Stimulated activated CD8-positive, alpha-beta memory T cell treated with anti-CD3 and anti-CD28 coated beads, Interleukin-2, amount 100 ng/mL, for 1 hour (primary cell): ENCODE measurements at places on chromosomes 5 and 9.

GRCh38 chr5:163505049-163505367 is 411 bp upstream of the MAT2B start:
- no peak for DNase-seq

DNA sequence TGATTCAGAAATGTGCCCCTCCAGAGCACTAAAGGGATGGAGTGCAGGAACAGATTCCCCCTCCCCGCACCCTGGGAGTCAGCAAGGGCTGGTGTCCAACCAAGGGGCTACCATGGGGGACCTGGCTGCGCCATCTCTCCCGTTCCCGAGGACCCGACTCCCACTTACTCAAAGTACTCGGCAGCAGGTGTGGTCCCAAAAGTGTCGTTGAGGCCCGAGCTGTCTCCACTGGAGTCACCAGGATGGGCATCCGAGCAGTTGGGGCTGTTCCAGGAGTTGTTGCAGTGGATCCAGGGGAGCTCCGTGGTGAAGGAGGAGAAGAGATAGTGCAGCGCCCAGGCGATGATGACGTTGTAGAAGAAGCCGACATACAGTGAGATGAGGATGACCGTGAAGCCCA is 12.9 kb downstream of the SLC6A3 start:
- DNase-seq: no peak

DNA sequence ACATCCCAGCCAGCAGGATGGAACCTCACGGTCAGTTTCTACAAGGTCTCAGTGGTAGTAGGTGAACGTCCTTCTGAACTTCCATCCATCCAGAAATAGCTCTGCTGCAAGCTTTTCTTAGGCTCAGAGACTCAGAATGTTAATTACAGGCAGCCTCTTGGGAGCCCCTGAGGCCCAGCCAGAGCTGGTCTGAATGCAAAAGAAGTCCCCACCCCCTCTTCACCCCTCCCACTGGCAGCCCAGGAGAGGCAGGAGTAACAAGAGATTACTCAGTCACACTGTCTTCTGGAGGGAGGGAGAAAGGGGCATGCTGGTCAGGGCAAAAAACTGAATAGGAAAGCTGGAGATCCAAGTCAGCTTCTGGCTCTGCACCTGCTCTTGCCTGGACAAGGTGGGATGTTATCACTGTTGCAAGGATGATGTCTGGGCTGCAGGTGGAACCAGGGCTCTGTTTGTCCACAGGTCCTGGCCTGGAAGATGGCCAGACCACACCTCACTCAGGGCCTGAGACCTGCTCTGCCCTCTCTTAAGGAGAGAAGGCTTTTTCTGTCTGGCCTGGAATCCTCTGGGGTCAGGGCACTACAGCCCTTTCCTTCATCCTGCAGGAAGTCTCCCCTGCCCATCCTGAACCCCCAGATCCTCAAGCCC is 9.1 kb downstream of the ENHO start:
- DNase-seq: no peak

DNA sequence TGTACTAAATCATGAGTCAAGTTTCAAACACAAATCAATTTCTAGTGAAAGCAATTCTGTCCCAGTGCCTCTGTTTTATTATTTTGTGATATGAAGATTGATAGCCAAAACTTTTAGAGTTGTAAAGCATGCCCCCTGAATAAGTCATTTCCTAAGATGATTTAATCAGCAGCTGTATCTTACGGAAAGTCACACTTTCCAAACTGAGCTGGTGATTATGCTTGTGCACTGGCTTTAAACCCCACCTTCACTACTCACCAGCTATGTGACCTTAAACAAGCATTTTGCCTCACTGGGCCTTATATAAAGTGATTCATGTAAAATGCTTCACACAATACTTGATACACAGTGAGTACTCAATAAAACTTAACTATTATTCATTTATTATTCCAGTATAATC is 78.1 kb downstream of the EDIL3 start:
- no peak for DNase-seq

- no peak for DNase-seq
These were observed 189.2 kb downstream of the TARS1 start for GRCh38 chr5:33629999-33630398.

DNA sequence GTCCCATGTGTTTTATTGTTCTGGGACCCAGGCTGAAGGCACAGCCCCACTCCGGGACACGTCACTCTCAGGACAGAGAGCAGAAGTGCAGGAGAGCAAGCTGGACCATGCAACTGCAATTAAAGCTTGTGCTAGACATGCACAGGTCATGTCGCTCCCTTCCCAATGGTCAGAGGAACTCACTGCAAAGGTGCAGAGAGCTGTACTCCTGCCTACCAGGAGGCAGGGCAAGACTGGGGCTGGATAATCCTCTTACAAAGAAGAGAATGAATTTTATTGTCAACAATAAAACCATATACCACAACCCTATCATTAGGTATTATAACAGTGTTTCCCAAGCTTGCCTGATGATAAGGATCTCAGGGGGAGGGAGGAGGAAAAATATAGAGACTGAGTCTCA is 74.0 kb upstream of the NEK6 start:
- DNase-seq: no peak

DNA sequence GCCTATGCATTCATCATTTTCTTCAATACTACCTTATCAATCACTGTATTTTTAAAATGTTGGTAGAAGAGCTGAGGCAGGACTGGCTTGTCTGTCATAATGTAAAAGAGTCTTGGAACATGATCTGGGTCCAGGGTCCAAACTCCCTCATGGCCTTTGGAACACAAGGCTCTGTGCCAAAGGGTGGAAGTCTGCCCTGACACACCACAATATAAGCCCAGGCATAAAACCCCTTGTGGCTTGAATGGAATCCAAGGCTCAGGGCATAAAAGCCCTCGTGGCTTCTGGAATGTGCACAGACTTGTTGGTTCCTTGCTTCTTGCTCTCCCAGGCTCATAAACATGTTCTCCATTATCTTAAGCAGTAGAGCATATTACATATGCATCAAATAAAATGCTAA is 48.0 kb downstream of the GABRB2 start:
- DNase-seq: no peak

GRCh38 chr9:114965564-114965963 is 35.2 kb upstream of the TNFSF8 start:
- no peak for DNase-seq

- DNase-seq: no peak
These were observed 24.3 kb upstream of the RASGRF2 start for GRCh38 chr5:80935811-80936385.

DNA sequence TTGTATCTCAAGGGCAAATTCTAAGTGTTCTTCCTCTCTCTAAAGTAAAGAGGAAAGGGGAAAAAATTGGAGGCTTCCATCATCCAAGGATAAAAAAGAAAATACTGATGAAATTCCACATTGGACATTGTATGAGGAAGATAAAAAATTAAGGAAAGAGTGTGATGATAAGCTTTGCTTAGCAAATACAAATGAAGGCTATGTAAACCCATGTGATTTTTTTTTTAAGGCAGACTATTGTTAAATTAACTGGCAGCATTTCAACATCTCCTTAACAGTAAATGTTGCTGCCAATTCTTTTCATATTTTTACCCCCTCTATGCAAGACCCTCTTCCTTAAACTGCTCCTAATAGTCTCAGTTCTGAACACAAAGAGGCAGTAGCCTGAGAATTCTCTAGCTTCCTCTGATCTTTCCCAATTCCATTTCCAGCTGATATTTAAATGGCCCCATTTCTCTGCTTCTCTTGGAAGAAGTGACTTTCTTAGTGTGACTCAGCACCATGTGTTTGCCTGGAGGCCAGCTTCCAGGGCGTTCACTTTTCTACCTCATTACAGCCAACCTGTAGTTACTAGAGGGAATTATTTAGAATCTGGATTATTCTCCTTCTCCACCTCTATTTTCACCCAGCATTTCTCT is 159.7 kb downstream of the TLE1 start:
- DNase-seq: no peak

DNA sequence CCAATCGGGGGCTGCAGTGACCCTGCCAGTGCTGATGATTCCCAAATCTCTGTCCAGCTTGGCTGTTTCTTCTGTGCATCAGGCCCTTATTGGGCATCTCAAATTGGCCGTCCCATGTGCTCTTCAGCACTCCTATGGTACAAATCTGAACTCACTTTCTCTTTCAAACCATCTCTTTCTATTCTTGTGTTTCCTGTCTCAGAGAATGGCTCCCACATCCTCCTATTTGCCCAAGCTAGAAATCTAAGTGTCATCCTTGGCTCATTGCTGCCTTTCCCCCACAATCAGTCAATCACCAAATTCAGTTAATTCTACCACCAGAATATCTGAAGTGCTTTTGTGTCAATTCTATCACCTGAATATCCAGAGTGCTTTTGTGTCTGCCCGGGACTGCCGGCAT is 336.6 kb downstream of the CWC27 start:
- DNase-seq: no peak

- DNase-seq: no peak
These were observed 129.4 kb downstream of the TUSC1 start for GRCh38 chr9:25548847-25549246.

- no peak for DNase-seq
These were observed 80.5 kb downstream of the SH3RF2 start for GRCh38 chr5:146016764-146017484.
